Hematopoietic multipotent progenitor cell treated with erythropoietin and hydrocortisone succinate and interleukin-3 and kit ligand, for 6 days (in vitro differentiated cells): ENCODE measurements at places on chromosomes 1 and 21.
A peak's percentile ranks its signal among the peaks of the same experiment; 100 is the strongest.

DNA sequence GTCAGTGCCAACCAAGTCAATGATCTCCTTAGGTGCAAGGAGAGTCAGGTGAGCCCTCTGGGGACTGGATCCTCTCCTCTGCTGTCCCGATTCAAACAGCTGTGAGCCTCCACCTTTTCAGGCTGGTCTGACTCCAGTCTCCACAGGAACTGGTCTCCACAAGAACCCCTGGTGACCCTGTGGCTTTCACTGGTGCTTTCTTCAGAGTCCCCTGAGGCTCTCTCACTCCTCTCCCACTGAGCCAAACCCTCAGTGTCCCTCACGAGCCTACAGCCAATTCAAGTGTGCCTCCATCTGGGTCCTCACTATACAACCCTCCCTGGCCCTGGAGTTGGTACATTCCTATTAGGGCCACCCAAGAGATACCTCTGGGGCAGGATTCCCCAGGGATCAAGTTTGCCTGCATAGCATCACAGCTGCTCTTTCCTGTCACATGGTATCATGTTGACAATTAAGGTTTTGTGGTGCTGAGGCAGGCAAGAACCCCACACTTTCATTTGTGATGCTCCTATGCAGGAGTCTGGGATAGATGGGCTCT, 5.2 kb upstream of the NGF start:
- no peak for DNase-seq

DNA sequence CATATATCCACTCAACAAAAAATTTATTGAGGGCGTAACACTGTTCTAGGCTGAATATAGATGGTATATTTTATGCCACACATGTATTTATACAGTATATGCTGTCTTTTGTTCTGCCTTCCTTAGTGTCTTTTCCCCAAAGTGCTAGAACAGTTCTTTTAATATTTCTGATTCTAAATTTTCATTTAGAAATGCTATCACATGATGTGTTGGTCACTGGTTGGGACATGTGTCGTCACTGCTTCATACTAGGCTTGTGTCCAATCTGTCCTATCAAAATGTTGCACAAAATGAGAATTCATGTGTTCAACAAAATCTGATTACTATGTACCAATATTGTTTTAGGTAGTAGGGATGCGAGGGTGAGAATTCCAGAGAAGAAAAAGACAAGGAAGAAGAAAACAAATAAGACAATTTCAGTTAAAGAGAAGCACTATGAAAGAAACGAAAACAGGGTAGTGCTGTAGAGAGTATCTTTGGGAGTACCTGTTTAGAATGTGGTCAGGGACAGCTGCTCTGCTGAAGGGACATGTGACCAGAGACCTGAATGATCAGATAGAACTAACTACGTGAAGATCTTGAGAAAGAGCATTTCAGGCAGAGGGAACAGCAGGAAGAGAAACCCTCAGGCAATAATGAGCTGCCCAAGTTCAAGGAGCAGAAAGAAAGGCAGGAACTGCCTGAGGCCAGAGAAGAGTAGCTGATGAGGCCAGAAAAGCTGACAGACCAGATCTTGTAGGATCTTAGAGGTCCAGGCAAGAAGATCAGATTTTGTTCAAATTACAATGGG, 1.3 kb downstream of the KMO start:
- DNase-seq = no peak

GRCh38 chr1:30678209-30678608, 45.2 kb downstream of the MATN1 start:
- DNase-seq = no peak

DNA sequence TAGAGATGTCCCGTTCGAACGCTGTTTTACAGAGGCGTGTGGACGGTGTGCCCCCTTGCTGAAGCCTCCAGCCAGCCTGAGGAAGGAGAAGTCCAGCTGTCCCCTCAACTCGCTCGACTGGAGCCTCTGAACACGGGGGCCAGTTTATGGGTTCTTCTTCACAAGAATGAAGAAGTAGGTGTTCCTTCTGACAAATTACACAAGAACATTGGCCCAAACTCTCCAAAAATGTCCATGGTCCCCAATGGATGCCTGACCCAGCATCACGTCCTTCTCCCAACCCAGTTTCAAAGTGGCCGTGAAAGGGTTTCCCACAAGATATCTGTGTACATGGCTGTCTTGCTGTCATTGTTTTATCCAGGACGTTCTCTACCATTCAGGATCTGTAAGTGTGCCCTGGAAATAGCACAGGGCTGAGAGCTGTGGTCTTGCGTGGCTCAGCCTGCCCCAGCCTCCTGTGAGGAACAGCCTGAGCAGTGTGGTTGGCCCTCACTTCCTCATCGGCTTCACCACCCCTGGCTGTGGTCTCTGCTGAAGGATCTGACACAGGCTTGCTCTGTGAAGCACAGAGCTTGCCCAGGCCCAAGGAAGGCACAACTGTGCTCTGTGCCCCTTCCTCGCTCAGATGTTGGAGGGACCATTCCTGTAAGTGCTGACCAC, 1.0 kb upstream of the S100B start:
- DNase-seq = peak; percentile 83

DNA sequence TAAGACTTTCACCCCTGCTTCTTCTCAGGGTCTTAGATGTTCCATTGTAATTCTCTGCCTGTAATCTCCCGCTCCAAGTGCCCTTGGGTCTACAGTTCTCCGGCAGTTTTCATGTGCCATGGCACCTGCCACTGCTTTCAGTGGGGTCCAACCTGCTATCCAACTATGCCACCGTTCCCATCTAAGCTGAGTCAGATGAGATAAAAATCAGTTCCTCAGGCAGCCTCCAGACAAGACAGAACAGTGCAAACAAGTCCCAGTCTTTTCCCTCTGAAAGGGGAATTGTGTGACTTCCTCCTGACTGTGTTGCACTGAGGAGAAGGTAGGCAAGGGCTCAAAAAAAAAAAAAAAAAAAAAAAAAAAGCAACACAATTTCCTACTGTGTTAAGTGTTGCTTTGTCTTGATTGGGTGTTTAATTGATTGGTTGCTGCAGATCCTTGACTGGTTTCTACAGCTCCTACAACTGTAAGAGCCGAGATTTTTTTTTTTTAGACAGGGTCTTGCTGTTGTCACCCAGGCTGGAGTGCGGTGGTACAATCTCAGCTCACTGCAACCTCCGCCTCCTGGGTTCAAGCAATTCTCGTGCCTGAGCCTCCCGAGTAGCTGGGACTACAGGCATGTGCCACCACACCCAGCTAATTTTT, 50.7 kb downstream of the EBNA1BP2 start:
- no peak for DNase-seq

DNA sequence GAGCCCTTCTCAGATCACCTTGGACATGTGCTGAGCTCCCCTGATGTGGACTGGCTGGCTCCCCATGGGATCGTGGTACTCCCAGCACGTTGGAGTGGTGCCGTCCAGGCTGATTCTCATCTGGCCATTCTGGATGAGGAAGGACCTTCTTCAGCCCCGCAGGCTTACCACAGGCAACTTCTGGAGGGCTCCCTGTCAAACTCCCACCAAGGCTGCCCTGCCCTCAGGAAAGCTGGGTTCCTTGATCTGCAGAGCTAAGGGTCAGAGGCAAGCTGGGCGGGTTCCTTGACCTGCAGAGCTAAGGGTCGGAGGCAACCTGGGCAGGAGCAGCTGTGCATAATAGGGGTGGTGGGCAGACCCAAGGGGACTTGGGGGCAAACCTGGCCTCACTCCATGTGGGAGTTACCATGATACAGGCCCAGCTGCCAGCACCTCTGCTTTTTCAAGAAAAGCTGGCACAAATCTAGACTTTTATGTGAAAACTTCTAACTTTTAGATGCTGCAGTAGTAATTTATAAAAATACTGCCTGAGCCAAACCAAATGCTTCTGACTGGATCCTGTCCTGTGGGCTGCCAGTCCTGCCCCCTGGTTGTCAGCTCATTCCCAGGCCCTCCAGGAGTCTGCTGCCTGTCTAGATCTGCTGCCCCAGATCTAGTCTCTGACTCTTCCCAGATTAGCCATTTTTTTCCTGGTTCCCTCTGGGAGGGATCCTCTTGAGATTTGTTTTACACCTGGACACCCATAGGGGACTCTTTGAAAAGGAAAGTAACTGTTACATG, 5.6 kb upstream of the THEM5 start:
- no peak for DNase-seq

GRCh38 chr1:152050886-152051675, 14.3 kb upstream of the S100A11 start:
- peak; percentile 42 for DNase-seq

DNA sequence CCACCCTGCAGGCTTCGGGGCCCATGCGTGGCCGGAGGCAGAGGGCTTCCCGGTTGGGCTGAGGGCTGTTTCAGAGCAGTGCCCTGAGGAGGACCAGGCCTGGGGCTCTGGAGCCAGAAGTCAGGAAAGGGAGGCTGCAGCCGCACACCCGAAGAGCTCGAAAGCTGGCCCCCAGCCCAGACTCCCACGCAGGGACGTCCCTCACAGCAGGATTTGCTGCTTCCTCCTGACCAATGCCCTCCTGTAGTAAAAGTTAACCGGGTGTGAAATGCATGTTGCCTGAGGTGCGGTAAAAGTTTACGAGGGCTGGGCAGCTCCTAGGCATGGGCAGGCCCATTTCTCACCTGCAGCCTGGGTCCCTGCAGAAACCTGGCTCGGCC, 101.5 kb upstream of the ARHGEF16 start:
- no peak for DNase-seq

- DNase-seq = no peak
These were observed 117.0 kb downstream of the ST6GALNAC3 start for GRCh38 chr1:76191561-76191960.

GRCh38 chr1:176515310-176515709, 52.3 kb downstream of the PAPPA2 start:
- no peak for DNase-seq

- DNase-seq = no peak
These were observed 187.3 kb upstream of the DMRTA2 start for GRCh38 chr1:50610563-50610962.

GRCh38 chr1:45200906-45201500, 5.4 kb downstream of the ZSWIM5 start:
- no peak for DNase-seq

- peak; percentile 64 for DNase-seq
These were observed 684 bp upstream of the MRPL20 start for GRCh38 chr1:1407636-1408318.

- no peak for DNase-seq
These were observed 16.6 kb upstream of the EXOSC10 start for GRCh38 chr1:11116318-11116717.

GRCh38 chr1:32051706-32052105, 21.0 kb upstream of the TMEM39B start:
- no peak for DNase-seq

DNA sequence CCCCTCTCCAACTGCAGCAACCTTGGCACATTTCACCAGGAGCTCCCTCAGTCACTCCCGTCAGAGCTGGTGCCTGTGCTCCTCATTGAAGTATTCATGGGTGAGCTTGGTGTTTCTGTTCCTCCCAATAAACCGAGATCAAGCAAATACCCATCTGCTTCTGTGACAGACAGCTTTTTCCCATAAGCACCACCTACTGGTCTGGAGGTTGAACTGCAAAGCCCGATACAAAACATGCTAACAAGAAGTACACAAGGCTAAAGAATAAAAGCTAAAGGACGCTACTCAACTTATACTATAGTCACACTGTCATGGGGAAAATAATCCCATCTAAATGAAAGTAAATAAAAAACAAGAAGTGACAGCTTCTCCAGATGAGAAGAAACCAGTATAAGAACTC, 111.9 kb upstream of the C21orf91 start:
- DNase-seq = peak; percentile 30

DNA sequence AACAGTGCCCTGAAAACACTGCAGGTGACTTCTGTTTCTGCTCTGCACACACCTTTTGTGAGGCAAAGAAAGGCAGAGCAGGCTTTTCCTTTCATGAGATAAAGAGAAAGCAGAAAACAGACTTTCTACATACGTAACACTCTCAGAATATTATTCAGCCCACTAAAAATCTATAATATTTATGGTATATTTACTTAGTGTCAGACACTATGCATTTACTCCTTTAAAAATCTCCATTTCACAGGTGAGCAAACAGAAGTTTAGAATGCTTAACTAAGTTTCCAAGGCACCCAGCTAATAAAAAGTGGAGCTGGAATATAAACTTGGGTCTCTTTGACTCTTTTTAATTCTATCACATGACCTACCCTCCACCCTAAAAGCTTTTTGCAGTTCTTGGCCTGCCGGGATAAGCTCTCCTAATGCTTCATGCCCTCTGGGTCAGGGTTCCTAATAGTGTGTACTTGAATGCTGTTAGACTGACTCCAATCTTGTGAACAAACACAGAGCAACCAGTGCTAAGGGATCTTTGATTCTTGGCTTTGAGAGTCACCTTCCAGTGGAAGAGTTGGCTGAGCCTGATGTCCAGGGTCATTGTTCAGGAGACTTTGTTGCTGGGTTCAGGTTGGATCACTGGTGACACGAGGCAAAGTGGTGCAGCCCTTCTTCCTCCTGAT, 27.2 kb downstream of the PROK1 start:
- no peak for DNase-seq

DNA sequence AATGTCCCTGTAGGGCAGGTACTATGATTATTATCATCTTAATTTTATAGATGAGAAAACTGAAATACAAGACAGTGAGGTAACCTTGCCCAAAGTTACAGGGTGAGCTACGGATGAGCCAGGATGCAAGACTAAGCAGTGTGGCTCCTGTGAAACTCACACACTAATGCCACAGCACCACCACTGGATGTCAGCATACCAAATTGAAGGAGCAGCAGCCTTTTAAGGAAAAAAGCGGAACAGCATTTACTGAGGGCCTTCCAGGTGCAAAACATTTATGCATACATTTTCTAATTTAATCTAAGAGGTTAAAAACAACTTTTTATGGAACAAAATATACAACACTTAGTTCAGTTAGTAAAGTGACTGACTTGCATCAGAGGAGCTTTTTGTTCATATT, 41.7 kb downstream of the SEC16B start:
- no peak for DNase-seq

GRCh38 chr1:27525296-27526272, 35.6 kb upstream of the WASF2 start:
- DNase-seq = peak; percentile 97

GRCh38 chr21:34510148-34511142, 1.6 kb downstream of the KCNE1 start:
- DNase-seq = peak; percentile 76

- DNase-seq = no peak
These were observed 63.7 kb downstream of the CNST start for GRCh38 chr1:246629976-246630375.

DNA sequence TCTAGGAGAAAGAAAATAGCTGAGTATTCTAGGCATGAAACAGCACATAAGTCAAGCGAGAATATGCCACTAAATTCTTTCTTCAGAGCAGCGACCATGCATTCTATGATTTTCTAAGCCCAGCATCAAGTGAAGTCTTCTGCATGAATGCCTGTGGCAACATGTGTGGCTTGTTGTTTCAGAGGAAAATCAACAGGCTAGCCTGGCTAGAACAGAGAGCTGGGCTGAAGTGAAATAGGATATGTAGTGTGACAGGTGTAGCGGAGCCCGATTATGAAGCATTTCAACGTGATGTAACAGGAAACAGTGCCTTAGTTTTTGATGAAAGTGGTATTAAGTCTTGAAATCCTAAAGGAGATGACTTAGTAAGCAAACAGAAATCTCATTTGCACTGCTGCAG, 7.0 kb downstream of the CSDE1 start:
- DNase-seq = no peak

- DNase-seq = no peak
These were observed 43.0 kb downstream of the KDM1A start for GRCh38 chr1:23062271-23062670.
